ENCODE measurements at places on chromosomes 3 and 15.
A peak's percentile ranks its signal among the peaks of the same experiment; 100 is the strongest.

DNA sequence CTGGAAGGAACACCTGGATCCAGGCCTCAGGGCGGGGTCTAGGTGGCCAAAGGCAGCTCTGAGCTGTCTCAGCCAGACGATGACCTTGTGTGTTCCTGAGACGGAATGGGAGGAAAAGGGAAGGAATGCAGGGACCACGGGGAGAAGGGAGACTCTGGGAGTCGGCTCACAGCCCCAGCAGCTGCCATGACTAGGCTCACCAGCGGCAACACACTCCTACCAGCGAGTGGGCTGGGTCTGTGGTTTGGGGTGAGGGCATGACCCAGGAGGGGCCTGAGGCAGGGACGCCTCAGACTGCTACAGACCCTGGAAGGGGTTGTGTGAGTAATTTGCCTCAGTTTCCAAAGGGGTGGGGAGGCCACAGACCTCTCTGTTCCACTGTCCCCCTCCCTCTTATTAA, 19.8 kb downstream of the IQSEC1 start:
- no peak for DNase-seq

- peak; percentile 2 for DNase-seq
Observed at GRCh38 chr3:190323246-190323626, 990 bp upstream of the CLDN1 start.

GRCh38 chr15:67869701-67870100, 29.9 kb upstream of the RNU6-1 start:
- no peak for DNase-seq

- no peak for DNase-seq
Observed at GRCh38 chr3:10667269-10667668, 148.8 kb upstream of the SLC6A11 start.

GRCh38 chr3:161551697-161552096, 55.1 kb downstream of the OTOL1 start:
- no peak for DNase-seq

- DNase-seq, result no peak
Observed at GRCh38 chr3:116240261-116240660, 205.0 kb downstream of the LSAMP start.

GRCh38 chr3:172635588-172635987, 75.3 kb downstream of the NCEH1 start:
- no peak for DNase-seq

GRCh38 chr15:30038667-30039523, 43.9 kb upstream of the GOLGA8J start:
- DNase-seq, result no peak

DNA sequence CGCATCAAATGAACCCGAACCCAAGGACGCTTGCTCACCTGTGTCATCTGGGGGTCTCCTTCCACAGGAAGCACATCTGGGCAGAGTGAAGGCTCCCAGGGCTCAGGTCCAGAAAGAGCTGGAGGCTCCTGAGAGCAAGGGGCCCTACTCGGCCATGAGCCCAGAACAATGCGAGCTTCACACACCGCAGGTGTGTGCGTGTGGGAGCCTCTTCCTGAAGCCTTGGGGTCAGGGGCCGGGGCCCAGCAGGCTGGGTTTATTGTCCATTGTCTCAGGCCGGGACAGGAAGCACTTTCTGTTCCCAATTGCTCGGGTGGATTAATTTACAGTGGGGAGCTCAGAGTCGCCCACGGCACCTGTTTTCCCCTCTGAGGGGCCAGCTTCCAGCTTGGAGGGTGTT, 74.8 kb downstream of the RPN1 start:
- no peak for DNase-seq

- DNase-seq, result no peak
Observed at GRCh38 chr3:54032598-54032997, 89.8 kb upstream of the CACNA2D3 start.

- no peak for DNase-seq
Observed at GRCh38 chr3:18124501-18124900, 300.6 kb downstream of the SATB1 start.

DNA sequence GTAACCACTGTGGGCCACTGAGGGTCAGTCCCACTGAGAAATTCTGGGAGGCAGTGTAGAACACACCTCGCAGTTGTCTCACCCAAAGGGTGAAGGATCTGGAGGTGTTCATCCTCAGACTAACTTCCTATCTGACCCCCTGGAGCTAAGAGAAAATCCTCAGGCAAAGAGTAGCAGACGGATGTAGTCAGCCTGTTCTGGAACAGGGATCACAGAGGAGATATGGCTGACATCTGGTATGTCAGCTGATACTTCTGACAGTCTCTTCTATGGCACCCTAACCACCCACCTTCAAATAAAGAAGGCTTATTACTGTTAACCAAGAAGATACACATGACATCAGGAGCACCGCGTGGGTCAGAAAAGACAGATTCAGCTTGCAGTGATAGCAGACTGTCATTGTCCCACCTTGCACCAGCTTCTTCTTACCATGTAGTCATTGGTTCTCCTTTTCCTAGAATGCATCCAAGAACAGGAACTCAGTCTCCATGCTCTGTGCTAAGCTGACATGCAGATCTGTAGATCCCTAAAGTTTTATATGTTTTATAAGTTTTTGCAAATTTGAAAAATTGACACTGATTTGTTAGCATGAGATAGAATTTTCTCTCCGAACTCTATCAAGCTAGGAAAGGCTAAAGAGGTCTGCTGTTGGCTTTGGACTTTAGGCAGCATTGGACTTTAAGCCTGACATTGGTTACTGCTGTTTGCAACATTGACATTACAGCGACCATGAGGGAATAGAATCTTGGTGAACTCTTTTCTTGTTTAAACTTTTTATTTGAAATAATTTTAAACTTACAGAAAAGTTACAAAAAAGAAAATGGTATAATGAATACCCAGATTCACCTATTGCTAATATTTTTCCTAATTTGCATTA, 60.4 kb downstream of the KBTBD12 start:
- no peak for DNase-seq

DNA sequence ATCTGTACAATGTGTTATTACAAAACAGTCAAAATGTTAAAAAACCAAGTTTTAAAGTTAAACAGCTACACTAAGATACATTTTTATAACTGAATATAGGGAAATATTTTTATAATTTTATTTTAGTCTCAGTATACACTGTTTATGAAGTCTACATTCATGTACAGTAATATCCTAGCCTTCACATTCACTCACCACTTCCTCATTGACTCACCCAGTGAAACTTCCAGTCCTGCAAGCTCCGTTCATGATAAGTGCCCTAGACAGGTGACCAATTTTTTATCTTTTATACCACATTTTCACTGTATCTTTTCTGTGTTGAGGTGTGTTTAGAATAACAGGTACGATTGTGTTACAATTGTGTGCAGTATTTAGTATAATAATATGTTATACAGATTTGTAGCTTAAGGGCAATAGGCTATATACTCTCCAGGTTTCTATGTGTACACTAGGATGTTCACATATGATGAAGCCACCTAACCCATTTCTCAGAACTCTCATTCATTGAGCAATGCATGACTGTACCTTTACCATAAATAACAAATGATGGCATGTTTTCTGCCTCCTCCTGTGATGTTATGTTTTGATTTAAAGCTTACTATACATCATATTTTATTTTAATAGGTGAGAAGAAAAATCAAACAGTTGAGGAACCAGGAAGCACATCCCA, 388.4 kb upstream of the NDN start:
- DNase-seq, result no peak

DNA sequence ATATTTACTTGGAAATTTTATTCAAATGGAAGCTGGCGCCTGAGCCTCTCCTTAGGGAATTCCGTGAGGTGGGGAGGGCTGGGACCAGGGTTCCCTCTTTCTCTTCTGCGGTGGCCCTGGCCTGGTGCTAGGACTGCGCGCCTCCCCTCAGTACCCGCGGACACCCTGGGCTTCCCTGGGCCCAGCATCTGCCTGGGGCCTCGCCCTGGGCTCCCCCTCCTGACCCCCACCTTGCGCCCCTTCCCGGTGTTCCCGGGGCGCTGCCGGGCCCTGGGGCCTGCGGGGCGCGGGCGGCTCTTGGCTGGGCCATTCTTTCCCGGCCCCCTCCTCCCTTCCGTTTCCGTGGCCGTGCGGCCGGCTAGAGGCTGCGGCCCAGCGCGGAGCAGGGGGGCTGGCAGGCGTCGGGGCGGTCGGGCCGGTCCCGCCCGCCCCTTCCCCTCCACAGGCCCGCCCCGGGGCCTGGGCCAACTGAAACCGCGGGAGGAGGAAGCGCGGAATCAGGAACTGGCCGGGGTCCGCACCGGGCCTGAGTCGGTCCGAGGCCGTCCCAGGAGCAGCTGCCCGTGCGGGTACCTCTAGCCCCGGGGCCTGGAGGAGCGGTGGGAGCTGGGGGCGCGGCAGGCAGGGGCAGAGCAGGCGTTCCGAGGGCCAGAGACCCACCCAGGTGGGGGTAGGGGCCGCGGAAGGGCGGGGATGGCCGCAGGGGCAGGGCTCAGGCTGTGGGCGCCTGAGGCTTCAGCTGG, at the start of gene FES:
TSS of gene FES (plus strand) at position 529 of the 743 bp plus-strand sequence. CDS start 542 bp downstream, outside the sequence.
- DNase-seq, result no peak

DNA sequence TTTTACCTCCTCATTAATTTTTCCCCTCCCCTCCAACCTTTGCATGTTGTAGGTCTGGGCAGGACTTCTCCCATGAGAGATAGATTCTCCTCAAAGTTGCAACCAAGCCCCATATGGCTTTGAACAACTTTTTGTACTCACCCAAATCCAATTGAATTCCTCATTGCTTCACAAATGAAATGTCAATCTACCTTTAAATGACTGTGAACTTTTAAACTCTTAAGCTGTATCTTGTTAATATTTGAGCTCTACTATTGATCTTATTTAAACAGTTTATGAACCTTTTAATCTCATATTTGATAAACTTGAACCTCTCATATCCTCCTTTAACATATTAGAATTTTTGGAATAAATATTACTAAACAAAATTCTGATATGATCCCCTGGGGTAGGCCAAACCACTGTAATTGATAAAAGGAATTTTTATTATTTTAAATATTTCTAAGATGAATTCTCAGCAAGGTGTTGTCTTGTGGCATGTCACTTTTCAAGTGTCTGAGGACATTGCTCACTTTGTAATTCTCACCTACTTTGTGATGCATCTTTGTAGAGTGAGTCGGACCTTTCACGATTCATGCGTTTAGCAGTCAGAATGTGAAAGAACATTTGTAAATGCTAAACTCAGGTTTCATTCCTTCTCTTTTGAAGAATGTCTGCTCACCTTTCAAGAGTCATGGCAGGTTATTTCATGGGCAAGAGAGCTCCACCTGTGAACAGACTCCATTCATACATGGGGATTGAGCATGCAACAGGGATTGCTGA, 23.4 kb upstream of the GREM1 start:
- no peak for DNase-seq

DNA sequence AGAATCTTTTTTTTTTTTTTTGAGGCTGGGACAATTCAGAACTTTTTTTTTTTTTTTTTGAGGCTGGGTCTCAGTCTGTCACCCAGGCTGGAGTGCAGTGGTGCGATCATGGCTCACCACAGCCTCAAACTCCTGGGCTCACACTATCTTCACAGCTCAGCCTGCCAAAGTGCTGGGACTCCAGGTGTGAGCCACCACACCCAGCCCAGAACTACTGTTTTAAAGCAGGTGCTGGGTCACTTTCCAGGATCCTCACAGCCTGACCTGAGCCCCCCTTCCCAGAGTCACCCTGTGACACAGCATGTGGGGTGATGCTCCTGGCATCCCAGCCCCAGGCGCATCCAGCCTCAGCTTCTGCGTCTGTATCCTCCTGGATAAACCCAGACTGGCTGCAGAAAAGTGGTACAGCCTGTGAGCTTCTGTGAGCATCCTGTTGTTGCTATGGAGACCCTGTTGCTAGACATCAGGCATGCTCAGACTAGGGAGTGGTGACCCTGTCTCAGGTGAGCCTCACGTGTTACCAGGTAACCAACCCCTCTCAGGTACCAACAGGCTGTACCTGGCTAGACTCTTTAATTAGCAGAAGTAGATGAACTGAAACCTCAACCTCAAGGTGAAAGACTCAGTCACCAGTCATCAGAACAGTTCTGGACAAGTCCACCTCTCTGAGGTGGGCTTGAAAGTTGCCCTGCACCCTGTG, 15.0 kb downstream of the KLF13 start:
- DNase-seq, result no peak

DNA sequence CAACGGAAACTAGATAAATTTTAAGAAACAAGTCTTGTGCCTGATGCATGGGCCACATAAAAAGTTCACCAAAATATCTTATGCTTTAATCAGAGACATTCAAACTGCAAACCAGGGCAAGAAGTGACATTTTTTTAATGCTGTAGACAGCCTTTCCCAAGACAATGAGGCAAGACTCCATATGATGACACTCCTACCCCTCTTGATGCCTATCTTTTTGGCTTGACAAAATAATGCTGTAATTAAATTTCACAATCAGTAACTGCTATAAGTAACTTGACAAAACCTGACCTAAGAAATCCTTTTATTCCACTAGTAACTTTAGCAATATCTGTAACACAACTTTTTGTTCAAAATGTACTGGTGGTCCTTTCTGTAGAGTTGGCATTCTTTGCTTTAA, 48.7 kb downstream of the ECT2 start:
- DNase-seq, result no peak

DNA sequence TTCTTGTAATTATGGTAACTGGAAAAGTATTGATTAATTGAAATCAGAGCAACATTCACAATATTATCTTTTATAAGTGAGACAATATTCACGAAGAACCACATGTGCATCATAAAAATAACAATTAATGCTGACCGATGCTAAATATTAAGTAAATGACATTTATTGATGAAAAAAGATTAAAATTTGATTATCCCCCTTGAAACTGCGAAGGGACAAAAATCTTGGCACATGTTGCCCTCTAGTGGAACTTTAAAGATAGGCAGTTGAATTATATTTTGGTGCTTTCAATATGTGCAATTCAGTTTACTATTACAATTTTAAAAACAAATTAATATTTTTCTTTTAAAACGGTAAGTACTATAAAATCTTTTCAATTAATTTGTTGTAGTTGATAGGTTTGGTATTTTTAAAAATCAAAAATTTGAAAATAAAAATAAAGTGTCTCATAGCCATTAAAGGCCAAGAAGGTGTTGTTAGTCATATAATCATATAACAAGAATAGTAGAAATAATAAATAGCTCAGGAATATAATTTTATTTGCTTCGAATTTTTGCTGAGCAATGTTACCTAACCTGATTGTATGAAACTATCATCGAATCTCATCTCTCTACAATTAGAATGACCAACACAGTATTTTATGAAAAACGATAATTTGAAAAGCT, 270.2 kb downstream of the ROBO1 start:
- DNase-seq, result no peak

GRCh38 chr3:45803252-45803935, 7.1 kb upstream of the SLC6A20 start:
- no peak for DNase-seq

GRCh38 chr15:56613811-56614210, 119.5 kb downstream of the ZNF280D start:
- DNase-seq, result no peak

DNA sequence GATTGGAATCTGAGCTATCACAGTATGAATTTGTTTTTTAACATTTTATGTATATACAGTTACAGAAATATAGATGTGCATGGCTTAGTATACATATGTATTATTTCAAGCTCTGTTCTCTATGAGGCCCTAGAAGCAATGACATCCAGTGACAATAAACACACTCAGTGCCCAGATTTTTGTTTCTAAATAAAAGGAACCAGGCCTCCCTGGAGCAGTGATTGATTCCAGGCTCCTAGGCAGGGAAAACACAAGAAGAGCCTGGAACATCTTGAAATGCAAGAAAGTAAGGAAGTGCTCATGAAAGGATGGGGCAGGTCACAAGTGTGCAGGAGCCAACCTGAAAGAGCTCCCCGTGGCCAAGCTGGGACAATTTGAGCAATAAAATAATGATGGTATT, 18.5 kb upstream of the CGNL1 start:
- DNase-seq, result no peak

GRCh38 chr3:52923963-52924362, 26.6 kb upstream of the STIMATE start:
- DNase-seq, result no peak

- DNase-seq, result no peak
Observed at GRCh38 chr3:149145356-149145755, 15.9 kb downstream of the HPS3 start.
